CD4-positive, alpha-beta T cell (primary cell): ENCODE measurements at places on chromosomes 2 and 18. TPM values are rescaled to one million over a fixed set of nuclear protein-coding genes. Genes with fewer than 3 reads are reported as not detected.
A peak's percentile ranks its signal among the peaks of the same experiment; 100 is the strongest.

DNA sequence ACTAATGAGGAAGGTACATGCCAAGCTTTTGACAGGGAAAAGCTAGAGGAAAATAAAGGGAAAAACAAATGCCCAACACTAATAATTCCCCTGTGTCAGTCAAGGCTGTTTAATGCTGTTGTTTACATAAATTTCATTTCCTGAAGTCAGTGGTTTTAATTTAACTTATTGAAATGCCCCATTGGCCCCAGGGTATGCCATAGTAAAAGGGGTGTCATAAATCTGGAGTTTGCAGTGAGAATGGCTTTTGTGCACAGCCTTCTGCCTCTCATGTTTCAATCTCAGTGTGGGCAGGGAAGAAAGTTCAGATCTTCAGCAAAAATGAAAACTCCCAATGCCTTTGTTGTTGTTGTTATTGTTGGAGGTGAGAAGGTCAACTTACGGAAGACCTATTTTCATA is 550.1 kb upstream of the DCC start:
- H3K4me1 ChIP-seq, result no peaks in the 10 kb centered on the region
- no peak for DNase-seq
- no peaks in the 10 kb centered on the region for H3K27me3 ChIP-seq
- H3K4me3 ChIP-seq, result no peak overlapping the region
- H3K36me3 ChIP-seq, result no peaks in the 10 kb centered on the region

DNA sequence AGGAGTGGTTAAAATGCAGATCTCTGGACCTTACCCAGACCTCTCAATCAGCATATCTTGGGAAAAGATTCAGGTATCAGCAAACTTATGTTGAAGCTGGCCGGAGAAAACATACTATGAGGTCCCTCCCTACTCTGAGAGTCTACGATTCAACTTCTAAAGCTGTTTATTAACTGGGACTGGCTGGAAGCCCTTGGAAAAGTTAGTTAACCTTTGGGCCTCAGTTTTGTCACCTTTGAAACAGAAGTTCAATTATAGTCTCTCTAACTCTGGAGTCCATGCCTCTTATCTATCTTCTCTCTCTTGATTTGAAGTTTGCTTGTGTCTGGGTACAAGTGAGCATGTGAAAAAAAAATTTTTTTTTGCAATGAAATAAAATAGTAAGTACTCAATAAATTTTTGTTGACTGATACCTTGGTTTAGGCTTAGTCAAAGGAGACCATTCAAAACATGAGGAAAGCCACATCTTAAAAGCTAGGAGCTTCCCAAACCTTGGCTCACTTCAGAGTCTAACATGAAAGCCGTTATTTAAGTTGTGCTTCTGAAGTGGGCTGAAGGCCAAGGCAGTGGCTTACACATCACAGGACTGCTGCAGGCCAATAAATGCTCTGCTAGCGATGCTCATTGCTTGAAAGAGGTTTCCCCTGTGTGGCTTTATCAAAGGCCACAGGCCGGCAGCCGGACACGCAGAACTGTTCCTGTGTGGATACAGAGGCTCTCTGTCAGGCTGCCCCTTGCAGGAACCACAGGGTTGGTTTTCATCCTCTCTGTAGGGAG is 110.6 kb upstream of the FAM136A start:
- no peaks in the 10 kb centered on the region for H3K27me3 ChIP-seq
- H3K27ac ChIP-seq, result no peak overlapping the region
- no peak for DNase-seq
- H3K36me3 ChIP-seq, result no peaks in the 10 kb centered on the region
- H3K4me1 ChIP-seq, result no peaks in the 10 kb centered on the region

GRCh38 chr18:22637787-22638186 is 220.1 kb upstream of the CTAGE1 start:
- H3K27ac ChIP-seq, result no peak overlapping the region
- H3K4me3 ChIP-seq, result no peak overlapping the region
- no peaks in the 10 kb centered on the region for H3K27me3 ChIP-seq
- no peaks in the 10 kb centered on the region for H3K4me1 ChIP-seq

GRCh38 chr2:11875481-11875880 is 129.0 kb downstream of the LPIN1 start:
- no peak for DNase-seq
- H3K36me3 ChIP-seq, result no peaks in the 10 kb centered on the region
- no peak overlapping the region for H3K4me3 ChIP-seq
- H3K27ac ChIP-seq, result no peak overlapping the region
- peaks cover 10% of the 10 kb centered on the region for H3K4me1 ChIP-seq
- no peaks in the 10 kb centered on the region for H3K27me3 ChIP-seq

GRCh38 chr2:179580378-179581146 is 280.9 kb downstream of the ZNF385B start:
- no peak overlapping the region for H3K4me3 ChIP-seq
- H3K27ac ChIP-seq, result no peak overlapping the region
- no peaks in the 10 kb centered on the region for H3K4me1 ChIP-seq
- DNase-seq, result no peak
- no peaks in the 10 kb centered on the region for H3K27me3 ChIP-seq

GRCh38 chr2:28981620-28982376 is 700 bp downstream of the TOGARAM2 start:
- no peak overlapping the region for H3K4me3 ChIP-seq
- H3K4me1 ChIP-seq, result no peaks in the 10 kb centered on the region
- H3K36me3 ChIP-seq, result no peaks in the 10 kb centered on the region
- no peak for DNase-seq

DNA sequence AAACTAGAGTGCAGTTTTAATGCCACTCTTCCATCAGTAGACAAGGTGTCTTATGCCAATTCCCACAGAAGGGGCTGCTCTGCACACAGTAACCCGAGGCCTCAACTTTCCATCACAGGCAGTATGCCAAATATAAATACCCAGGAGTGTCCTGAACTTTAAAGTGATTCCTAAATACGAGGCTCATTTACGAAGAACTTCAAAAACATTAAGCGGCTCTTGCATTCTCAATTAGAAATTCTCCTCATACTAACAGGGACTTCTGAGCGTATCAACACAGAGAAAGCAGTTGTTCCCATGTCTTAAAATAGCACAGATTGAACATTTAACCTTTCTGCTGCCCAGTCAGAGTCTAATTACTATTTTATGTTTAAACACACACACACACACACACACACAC is 638.6 kb downstream of the ERBB4 start:
- H3K4me3 ChIP-seq, result no peak overlapping the region
- H3K27ac ChIP-seq, result no peak overlapping the region
- no peaks in the 10 kb centered on the region for H3K36me3 ChIP-seq
- no peak for DNase-seq
- H3K4me1 ChIP-seq, result no peaks in the 10 kb centered on the region

GRCh38 chr2:234488913-234489451 is 7.9 kb downstream of the ARL4C start:
- H3K4me1 ChIP-seq, result peaks cover 75% of the 10 kb centered on the region
- H3K27me3 ChIP-seq, result no peaks in the 10 kb centered on the region
- H3K36me3 ChIP-seq, result peaks cover 32% of the 10 kb centered on the region
- H3K27ac ChIP-seq, result peak overlapping the region; percentile 70
- H3K4me3 ChIP-seq, result peak overlapping the region; percentile 94
- peak; percentile 69 for DNase-seq

GRCh38 chr18:66867653-66868052 is 263.8 kb upstream of the CDH19 start:
- no peak overlapping the region for H3K4me3 ChIP-seq
- H3K27ac ChIP-seq, result no peak overlapping the region
- no peaks in the 10 kb centered on the region for H3K36me3 ChIP-seq
- H3K4me1 ChIP-seq, result no peaks in the 10 kb centered on the region
- H3K27me3 ChIP-seq, result no peaks in the 10 kb centered on the region

- H3K27ac ChIP-seq, result no peak overlapping the region
- H3K36me3 ChIP-seq, result no peaks in the 10 kb centered on the region
- no peaks in the 10 kb centered on the region for H3K27me3 ChIP-seq
- peaks cover 3% of the 10 kb centered on the region for H3K4me1 ChIP-seq
These were observed 37.1 kb downstream of the BCL11A start for GRCh38 chr2:60516383-60516811.

- peaks cover 2% of the 10 kb centered on the region for H3K27me3 ChIP-seq
- no peak for DNase-seq
- peaks cover 16% of the 10 kb centered on the region for H3K4me1 ChIP-seq
- no peak overlapping the region for H3K4me3 ChIP-seq
- no peak overlapping the region for H3K27ac ChIP-seq
These were observed 78.9 kb upstream of the SMAD7 start for GRCh38 chr18:49029628-49030027.

DNA sequence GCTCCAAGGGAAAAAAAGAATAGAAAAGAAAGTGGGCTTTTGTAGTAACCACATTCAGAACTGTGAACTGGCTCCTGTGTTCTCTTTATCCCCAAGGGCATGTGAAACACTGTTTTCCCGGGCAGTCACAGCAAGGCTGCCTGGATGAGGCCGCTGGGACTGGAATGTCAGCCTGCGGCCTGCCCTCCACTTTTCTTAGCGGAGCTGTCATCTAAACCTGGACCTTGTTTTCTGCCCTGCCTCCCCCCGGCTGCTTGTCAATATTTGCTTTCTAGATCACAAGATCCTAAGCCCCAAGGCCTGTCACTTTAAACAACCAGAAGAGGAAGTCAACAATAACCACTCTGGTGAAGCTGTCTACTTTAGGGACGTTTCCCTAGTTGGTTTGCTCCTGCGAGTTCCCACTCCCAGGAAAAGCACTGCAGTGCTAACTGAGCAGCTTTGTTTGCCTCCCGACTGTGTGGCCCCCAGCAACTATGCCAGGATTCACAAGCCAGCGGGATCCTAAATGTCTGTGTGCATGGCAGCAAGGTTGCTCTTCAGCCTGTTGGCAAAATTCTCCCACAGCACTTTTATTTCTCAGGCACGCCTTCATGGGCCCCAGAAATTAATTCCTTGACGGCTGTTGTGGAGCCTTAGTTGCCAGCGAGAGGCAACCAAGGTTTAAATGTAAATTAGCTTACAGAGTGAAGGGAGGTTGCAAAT is 30.6 kb downstream of the SOWAHC start:
- H3K27me3 ChIP-seq, result no peaks in the 10 kb centered on the region
- no peak for DNase-seq
- H3K4me3 ChIP-seq, result no peak overlapping the region
- no peaks in the 10 kb centered on the region for H3K36me3 ChIP-seq

DNA sequence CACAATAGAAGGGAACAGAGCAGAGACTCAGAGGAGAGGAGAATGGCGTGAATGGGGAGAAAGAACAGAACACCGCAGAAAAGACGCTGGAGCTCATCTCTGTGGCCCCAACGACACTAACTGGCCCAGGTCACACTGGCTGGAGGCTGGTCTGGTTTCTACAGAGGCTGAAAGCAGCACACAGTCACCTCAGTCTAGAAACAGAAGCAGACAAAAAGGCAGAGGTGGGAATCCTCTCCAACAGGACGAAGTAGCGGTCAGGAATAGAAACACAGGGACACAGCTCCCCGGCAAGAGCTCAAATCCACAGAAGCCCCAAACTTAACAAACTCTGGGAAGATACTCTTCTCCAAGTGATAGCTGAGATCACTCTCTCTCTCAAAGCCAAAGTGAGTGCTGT is 9.2 kb downstream of the SLC66A2 start:
- no peak for DNase-seq
- no peaks in the 10 kb centered on the region for H3K27me3 ChIP-seq
- peaks cover 36% of the 10 kb centered on the region for H3K36me3 ChIP-seq

DNA sequence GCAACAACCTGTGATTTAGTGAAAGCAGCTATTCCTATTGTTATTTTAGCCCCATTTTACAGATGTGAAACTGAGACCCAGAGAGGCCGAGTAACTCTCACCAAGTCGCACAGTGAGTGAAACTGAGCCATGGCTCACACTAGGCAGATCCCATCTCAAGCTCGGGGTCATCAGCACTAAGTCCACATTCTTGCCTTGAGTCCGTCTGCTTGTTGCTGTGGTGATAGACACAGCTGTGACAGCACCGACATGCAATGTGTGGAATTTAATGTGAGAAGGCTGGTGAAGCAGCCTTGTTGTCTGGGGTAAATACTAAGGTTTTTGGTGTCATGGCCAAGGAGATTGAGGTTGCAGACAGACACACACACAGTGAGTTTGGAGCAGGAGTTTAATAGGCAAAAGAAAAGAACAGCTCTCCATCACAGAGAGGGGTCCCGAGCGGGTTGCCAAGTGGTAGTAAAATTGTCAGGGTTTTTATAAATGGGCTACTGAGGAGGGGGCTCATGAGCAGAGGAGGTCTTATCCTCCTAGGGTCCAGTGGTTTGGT is 40.2 kb upstream of the GMCL1 start:
- no peaks in the 10 kb centered on the region for H3K4me1 ChIP-seq
- H3K27ac ChIP-seq, result no peak overlapping the region
- no peaks in the 10 kb centered on the region for H3K36me3 ChIP-seq
- no peak for DNase-seq

GRCh38 chr2:85181134-85181631 is 48.0 kb downstream of the TCF7L1 start:
- DNase-seq, result no peak
- no peaks in the 10 kb centered on the region for H3K4me1 ChIP-seq
- H3K27ac ChIP-seq, result no peak overlapping the region
- H3K36me3 ChIP-seq, result no peaks in the 10 kb centered on the region

DNA sequence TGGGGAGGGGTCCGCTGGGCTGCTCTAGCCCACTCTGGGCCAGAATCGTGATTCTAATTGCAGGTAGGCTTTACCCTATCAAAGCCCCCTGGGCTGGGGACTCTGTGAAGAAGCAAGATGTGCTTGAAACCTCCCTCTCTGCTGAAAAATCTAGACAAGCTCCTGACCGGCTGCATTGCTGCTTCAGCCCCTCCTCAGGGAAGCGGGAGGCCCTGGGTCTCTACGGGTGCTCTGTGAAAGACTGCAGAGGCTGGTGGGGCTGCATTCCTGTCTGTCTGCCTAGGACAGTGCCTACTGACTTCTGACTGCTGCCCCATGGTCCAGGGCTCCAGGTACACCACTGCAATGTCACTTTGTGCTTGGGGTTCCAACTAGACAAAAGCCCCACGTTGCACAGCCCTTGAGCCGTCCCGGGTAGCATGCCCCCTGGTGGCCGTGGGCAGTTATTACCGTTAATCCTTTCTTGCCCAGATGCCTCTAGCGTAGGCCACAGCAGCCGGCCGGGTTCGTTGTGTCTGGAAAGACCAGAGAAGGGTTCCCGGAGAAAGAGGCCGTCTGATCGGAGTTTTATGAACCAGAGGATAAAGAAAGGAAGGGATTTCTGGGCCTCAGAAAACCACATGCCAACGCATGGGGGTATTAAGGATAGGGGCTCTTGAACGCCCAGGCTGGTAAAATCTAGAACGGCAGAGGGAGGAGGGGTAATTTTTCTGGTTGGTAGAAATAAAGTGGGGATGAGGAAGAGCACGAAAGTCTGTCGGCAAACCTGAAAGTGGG is 15.9 kb upstream of the C1QL2 start:
- no peak overlapping the region for H3K27ac ChIP-seq
- peak; percentile 43 for DNase-seq
- H3K36me3 ChIP-seq, result no peaks in the 10 kb centered on the region
- H3K4me1 ChIP-seq, result peaks cover 2% of the 10 kb centered on the region

GRCh38 chr2:149129433-149129832 is 90.9 kb downstream of the LYPD6B start:
- no peak overlapping the region for H3K4me3 ChIP-seq
- H3K36me3 ChIP-seq, result no peaks in the 10 kb centered on the region
- no peaks in the 10 kb centered on the region for H3K4me1 ChIP-seq
- no peak overlapping the region for H3K27ac ChIP-seq
- no peaks in the 10 kb centered on the region for H3K27me3 ChIP-seq
- DNase-seq, result no peak

- H3K4me1 ChIP-seq, result no peaks in the 10 kb centered on the region
- H3K27me3 ChIP-seq, result no peaks in the 10 kb centered on the region
- H3K4me3 ChIP-seq, result no peak overlapping the region
- no peak overlapping the region for H3K27ac ChIP-seq
- H3K36me3 ChIP-seq, result no peaks in the 10 kb centered on the region
These were observed 62.8 kb downstream of the PXDN start for GRCh38 chr2:1681323-1682180.

The GULP1 gene
- total RNA-seq, result not detected

The TXNDC9 gene
- total RNA-seq, result 8.3 TPM

The NPHP1 gene
- 0.98 TPM for total RNA-seq

The FHOD3 gene
- not detected for total RNA-seq

The METTL21A gene
- total RNA-seq, result 10.8 TPM
